Activated naive CD4-positive, alpha-beta T cell treated with Interleukin-2 at 50 U/mL for 16 hours (primary cell): ENCODE measurements at places on chromosomes 11 and 22.

DNA sequence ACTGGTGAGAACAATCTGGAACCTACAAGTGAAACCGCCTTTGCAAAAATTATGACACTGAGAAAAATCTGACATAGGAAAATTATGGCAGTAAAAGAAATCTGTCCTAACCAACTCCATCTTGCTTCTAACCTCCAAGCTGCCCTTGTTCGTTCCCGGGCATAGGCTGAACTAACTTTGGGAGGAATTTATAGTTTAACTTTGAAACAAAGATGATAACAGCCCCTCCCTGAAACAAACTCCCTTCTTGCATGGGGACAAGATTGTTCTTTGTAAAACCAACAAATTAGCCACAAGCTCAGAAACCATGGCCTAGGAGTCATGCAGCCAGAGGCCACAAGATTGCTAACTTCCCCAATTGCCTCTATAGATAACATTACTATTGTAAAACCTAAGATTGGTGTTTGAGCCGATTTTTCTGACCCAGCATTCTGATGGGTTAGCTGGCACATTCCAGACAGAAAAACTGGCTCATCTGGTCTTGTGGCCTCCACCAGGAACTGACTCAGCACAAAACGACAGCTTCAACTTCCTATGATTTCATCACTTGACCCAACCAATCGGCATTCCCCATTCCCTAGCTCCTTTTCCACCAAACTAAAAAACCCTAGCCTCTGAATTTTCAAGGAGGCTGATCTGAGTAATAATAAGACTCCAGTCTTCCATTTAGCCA is 3.6 kb upstream of the CCDC81 start:
- DNase-seq, result no peak

DNA sequence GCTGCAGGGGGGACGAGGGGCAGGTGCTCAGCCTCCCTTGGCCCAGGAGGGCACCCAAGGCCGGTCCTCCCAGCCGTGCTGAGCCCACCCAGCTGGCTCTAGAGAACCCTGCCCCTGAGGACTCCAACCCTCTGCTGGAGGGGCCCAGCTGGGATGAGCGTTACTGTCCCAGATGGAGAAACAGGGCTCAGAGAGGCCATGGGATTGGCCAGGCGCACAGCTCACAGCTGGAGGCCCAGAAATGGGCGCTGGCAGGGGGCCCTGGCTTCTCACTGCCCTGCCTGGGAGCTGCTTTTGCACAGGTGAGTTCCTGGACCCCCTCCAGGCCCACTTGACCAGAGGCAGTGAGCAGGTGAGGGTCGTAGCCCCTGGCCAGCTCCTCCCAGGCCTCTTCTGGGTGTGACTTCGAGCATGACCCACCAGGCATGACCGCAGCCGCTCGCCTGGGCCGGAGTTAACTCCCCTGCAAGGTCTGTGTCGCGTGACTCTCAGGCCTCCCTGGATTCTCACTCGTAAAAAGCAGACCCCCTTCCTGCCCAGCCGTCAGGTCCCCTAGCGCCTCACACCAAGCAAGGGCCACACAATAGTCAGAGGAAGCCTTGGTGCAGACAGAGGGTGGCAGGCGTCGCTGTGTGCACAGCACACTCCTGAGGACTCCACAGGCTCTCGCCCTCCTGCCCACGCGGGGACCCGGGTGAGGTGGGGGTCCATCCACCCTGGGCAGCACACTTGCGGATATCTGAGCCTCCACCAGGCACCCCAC is 19.7 kb upstream of the IL17REL start:
- DNase-seq, result no peak

GRCh38 chr11:112786886-112787530 is 174.2 kb upstream of the NCAM1 start:
- no peak for DNase-seq

DNA sequence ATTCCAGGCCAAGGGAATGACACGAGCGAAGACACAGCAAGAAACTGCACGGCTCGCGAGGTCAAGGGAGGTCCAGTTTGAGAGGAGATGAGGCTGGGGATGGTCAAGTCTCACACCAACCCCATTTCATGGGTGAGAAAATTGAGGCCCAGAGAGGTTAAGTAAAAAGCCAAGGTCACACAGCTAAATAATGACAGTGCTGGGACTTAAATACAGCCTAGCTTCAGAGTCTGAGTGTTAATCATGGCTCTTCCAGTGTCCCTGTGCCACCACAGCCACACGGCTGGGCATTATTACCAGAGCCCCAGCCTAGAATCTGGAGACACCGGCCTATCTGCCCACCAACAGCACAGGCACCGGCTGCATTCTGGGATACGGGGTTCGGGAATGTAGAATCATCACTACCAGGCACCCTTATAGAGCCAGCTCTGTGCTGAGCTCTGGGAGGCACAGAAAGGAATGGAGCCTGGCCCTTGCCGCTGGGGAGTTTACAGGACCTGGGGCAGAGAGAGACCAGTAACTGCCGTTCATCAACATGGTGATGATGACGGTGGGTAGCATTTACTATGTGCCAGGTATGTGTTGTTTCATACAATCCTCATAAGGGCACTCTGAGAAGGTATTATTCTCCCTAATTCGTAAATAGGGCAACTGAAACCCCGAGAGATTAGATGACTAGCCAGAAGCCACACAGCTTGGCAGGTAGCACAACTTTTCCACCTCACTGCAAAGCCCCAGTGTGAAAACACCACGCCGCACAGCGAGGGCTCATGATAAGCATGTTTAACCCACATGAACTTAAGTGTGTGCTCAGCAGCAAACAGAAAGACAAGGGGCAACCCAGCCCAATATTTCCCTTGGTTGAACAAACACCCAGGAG is 51.8 kb downstream of the CD6 start:
- DNase-seq, result peak; percentile 80

DNA sequence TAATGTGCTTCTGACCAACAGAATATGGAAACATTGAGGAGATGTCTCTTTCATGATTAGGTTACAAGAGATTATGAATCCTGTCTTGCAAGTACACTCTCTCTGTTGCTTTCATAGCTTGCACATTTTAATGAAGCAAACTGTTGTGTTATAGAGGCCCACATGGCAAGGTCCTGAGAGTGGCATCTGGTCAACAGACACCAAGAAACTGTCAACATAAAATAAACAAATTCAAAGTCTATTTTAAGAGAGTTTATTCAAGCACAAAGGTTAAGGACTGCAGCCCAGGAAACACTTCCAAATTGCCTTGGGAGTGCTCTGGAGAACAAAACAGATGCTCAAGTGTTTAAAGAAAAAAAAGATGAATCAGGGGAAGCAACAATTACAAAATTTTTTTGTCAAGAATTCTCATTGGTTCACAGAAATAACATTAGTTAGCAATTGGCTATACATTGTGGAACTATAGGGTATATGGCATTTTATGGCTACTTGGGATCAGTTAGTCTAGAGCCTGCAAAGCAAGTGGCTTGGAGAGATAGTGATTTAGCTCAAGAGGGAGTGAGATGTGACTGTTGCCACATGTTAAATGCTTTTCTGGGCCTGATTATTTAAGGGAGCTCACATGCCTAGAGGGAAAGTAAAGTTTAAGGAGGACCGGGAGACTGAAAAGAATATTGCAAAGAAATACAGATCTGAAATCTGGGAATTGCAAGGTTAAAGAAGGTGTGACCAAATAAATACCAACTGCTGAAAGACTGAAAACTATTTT is 54.6 kb downstream of the CTSC start:
- DNase-seq, result no peak

- peak; percentile 5 for DNase-seq
These were observed 677 bp downstream of the DYNC2H1 start for GRCh38 chr11:103109818-103110388.
